ENCODE measurements at places on chromosomes 2 and 18.

- DNase-seq = no peak
These were observed 1041.2 kb upstream of the CDH2 start for GRCh38 chr18:29218091-29218490.

DNA sequence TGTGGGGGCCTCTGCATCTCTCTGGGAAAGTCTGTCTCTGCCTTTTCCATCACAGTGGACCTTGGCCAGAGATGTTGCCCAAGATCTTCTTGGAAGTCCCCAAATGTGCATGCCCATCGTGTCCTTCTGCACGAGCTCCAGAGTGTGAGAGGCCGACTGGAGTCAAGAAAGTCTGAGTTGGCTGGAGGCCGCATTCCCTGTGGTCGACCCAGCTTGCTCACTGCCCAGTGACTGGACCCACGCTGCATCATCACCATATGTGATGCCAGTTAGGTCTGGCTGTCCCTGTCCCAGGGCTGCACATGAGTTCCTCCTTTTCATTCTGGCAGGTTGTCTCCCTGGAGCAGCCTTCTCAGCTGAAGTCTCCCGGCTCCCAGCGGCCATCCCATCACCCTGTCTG is 93.8 kb downstream of the ARL4C start:
- DNase-seq = no peak

GRCh38 chr2:238381341-238382115 is 45.2 kb upstream of the ASB1 start:
- DNase-seq = no peak

DNA sequence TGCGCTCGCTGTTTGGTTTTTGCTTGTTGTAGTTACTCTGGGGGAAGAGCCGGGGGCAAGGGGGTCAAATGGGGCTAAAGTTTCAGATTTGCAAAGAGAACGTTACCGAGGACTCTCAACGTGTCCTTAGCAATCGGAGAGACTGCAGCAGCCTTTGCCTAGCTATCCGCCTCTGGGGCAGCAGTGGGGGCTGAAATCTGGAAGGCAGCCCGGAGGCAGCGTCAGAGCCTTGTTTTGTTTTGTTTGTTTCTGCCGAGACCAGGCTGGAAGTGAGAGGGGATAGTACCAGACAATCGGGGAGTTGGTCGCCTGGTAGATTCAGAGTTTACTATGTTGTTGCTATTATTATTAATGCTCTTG is 1.2 kb downstream of the CDH20 start:
- DNase-seq = no peak

- no peak for DNase-seq
These were observed 66.5 kb downstream of the SOWAHC start for GRCh38 chr2:109680523-109681297.
